CD4-positive, CD25-positive, alpha-beta regulatory T cell (primary cell): ENCODE measurements at places on chromosomes 3 and 15. TPM values are rescaled to one million over a fixed set of nuclear protein-coding genes. Genes with fewer than 3 reads are reported as not detected.

The CACNA2D2 gene
- 0.29 TPM for polyA plus RNA-seq

The ZPLD1 gene
- not detected for polyA plus RNA-seq

The SCN11A gene
- polyA plus RNA-seq = not detected

DNA sequence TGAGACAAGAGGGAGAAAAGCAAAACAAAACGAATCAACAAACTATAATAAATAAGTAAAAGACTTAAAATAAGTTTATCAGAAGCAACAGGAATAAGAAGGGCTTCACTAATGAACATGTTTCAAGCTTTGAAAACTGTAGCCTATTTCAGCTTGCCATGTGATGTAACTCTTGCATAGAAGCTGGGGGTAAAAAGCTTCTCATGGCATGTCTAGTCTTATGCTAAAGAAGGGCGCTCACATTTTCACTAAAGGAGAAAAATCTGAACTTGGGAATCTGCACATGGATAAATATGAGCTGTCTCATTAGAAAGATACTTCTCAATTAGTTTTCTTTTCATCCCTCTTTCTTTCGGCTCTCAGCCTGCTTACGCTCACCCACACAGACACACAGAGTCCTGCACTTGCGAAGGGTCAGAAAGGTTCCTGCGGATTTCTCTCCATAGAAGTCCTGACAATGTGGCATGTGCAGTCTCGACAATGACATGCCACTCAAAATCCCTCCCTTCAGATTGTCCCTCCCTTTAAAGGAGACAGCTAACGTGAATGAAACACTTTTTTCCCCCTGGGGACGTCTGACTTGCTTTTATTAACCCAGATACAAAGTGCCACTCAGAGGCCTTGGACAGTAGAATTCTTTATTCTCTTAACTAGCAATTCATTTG lies 568.9 kb upstream of the NR2F2 start:
- DNase-seq = no peak

DNA sequence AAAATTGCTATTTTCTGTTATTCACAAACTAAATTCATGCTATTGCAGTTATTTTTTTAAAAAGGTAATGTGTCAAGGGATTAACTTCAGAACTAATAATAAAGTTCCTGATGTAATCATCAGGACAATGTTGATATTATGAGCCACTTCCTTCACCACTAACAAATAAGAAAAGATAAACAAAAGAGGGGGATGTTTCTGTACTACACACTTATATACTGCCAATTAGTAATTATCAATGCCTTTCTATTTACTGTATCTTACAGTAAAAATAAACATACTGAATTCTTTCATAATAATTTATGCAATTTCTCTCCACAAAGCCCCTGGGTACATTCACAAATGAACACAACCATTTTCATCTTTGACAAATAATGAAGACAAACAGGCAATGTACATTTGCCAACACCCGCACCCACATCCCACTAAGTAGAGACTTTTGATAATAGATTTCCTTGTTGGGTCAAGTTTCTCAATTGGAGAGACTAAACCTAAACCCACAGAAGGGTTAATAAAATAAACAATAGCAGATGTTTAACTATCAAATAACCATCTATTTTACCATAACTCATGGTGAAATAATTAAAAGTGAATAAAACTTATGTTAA lies 3.7 kb downstream of the CBLB start:
- DNase-seq = no peak

DNA sequence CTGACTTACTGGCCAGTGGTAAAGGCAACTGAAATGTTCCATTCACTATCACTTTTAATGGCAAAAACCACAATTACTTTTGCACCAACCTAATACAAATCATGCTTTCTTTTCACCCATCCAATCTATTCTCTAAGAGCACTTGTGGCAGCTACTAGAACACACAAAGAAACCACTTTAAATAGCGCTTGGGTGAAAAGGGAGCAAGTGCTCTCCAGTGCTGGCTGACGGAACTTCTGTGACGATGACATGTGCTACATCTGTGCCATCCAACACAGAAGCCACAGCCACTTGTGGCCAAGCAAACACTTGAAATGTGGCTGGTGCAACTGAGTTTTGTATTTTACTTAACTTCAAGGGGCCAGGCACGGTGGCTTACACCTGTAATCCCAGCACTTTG lies 18.9 kb downstream of the SH3BP5 start:
- DNase-seq = no peak

DNA sequence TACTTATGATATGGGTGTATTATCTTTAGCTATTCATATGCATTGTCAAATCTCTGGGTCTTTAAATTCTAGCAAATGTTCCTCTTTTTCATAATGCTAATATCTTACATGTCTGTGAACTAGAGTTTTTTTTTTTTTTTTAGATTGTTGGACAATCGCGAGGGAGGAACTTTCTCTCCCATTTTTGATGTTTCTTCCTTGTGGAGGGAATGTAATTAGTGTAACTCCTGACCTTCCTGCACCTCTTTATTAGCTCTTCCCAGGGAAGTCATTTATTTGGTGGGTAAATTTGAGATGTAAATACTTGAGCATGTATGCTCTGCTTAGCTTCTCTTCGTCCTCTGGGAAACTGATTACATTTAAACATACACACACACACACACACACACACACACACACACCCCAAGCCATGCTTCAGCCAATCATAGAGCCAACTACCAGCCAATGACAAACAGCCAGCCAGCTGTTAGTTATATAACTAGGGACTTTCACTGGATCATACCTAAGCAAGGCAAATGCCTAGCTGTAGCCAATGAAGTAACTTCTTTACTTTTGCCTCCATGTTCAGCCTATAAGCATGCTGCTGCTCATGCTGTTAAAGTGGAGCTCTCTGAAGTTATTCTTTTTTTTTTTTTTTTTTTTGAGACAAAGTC lies 8.3 kb upstream of the USP8 start:
- DNase-seq = no peak

DNA sequence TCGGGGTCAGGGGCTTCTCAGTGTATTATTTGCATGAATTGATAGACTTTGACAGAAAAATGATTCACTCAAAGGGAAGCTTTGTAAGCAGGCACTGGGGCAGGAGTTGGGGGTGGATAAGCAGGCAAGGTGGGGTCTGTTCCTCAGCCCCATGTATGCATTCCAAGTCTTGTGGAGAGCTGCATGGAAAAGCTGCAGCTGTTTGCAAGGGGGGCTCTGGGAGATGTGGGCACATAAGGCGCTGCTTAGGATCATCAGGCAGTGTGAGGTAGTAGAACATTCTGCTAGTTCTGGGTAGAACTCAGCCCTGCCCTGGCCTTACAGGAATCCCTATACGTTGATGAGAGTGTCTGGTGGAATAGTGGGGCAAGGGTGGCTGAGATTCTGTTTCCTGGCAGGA lies 154.2 kb upstream of the LRIG1 start:
- DNase-seq = no peak

DNA sequence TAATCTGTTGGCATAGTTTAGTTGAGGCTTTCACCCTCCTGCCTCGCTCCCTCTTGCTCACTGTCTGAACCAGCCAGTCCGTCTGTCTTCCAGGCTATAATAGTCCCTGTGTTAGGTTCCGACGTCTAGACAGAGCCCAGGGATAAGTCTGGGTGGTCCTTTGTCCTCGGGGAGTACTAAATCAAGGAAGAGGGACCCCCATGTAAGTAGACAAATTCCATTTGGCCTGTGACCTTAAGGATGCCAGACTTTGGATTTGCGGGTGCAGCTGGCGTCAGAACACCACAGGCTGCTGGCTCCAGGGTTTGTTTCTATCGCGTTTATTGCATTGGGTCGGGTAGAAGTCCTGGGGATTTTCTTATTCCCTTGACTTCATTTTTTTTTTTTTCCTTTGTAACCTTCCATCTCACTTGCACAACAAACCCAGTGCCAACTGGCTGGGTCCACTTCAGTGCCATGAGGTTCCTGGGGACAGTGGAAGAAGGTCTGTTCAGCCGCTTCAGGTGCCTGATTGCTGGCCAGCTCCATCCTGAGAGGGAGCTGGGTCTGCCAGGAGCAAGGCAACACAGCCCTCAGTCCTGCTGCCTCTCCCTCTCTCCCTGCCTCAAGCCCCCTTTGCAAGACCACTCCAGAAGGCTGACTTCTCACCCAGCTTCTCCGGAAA lies 95.4 kb upstream of the KLHL25 start:
- no peak for DNase-seq

GRCh38 chr3:185422677-185423076 lies 59.7 kb downstream of the MAP3K13 start:
- no peak for DNase-seq
